ENCODE measurements at places on chromosomes 3 and 15.

- no peak for DNase-seq
Measured at GRCh38 chr3:180420016-180420415, 181.9 kb upstream of the TTC14 start.

DNA sequence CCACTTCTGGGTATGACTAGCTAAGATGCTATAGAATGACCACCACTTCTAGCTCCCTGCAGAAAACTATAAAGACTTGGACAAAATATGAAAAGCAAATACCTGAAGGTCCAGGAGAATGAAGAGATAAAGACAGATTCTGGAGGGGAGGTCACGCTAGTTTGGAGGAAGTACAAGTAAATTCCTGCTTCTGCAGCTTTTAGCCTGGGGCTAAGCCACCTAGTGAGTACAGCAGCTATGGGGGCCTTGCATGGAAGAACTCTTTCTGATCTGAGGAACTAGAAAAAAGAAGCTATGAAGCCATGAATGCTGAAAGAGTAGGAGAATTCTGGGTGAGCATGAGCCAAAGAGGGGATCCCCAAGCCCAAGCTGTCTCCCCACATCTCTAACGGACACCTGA lies 29.8 kb downstream of the NRG4 start:
- no peak for DNase-seq

DNA sequence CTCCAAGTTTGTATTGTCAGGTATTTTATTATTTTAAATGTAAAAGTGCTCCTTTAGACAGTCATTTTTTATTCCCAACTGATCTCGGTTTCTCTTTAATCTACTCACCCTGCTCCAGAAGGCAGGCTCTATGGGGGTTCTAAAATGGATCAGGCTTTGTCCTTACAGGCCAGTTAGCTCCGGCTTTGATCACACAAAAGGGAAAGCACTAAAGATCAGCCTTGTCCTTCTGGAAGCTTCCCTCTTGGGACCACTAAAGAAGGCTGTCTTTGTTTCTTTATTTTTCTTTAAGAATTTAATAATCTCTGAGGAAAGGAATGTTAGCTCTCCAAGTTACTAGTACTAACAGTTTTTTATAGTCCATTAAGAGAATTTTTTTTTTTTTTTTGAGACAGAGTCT lies 560.5 kb upstream of the ZNF717 start:
- DNase-seq: no peak

DNA sequence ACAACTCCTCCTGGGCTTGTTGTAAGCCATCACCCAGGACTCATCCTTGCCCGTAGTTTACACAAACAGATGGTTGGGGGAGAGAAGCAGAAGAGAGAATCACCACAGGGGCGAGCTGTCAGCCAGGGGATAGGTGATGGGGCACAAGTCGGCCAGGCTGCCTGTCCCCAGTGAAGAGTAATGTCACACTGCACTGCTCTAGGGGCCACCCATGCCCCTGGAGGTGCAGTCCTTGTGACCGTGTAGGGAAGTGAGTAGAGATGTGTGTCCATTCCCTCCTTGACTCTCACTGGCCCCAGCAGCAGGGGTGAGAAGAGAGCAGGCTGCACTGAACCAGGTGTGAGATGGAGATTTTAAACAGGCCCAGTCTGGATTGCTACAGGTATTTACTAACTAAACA lies 17.1 kb upstream of the PRSS50 start:
- no peak for DNase-seq

DNA sequence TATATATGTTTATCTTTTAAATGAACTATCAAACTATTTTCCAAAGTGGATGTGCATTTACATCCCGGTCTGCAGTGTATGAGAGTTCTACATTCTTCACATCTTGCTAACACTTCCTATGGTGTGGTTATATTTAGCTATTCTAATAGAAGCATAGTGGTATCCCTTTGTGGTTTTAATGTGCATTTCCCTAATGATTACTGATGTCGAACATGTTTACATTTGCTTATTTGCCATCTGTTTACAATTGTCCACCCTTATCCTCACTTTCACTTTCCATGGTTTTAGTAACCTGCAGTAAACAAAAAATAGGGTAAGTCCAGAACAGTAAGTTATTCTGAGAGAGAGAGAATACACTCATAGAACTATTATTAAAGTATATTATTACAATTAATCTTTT lies 360.5 kb upstream of the NAALADL2 start:
- DNase-seq: no peak

- no peak for DNase-seq
Measured at GRCh38 chr15:66184936-66185790, 68.4 kb downstream of the MEGF11 start.

- DNase-seq: no peak
Measured at GRCh38 chr3:173886-174285, 22.7 kb upstream of the CHL1 start.

DNA sequence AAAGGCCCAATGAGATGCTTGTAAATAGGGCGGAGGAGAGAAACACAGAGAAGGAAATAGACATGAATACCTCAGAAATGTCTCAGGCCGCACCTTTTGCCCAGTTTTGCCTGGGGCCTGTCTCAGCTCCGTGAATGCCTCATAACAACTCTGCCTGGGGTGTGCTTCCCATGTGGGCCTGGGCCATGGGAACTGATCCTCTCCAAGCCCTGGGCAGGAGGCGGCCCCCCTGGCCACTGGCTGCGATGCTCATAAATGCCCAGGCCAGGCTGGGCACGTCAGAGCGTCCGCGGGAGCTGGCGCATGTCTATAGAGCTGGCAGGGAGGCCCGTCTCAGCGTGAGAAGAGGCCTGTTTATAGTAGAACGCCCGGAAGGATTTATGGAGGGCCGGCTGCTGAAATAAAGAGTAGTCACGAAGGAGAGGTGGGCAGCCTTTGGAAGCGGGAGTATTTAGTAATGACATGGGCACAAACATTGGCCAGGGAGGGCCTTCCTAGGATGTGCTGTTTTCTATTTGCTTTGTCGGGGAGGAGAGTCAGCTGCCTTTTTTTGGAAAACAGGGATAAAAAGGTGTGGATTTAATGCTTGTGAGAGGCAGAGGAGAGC lies 85.9 kb upstream of the IGF1R start:
- DNase-seq: no peak

GRCh38 chr3:16841904-16842271 lies 42.9 kb upstream of the PLCL2 start:
- no peak for DNase-seq

DNA sequence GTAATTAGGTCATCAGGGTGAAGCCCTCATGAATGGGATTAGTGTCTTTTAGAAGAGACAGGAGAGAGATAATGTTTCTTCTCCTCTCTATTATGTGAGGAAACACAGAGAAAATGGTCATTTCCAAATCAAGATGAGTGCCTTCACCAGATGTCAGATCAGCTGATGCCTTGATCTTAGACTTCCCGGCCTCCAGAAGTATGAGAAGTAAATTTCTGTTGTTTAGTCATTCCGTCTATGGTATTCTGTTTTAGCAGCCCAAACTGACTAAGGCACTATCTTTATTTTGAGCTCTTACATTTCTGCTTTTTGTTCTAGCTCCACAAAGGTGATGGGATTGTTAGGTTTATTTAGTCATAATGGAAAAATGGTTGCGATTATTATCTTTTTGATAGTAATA lies 273.2 kb upstream of the GADL1 start:
- DNase-seq: no peak

Measured in stimulated activated CD8-positive, alpha-beta memory T cell treated with anti-CD3 and anti-CD28 coated beads, Interleukin-4, amount 100 ng/mL, for 24 hours (primary cell).